ENCODE measurements at places on chromosomes 11 and 22. TPM values are rescaled to one million over a fixed set of nuclear protein-coding genes. Genes with fewer than 3 reads are reported as not detected.

The OR4C6 gene
- total RNA-seq, result not detected

The BEST1 gene
- total RNA-seq, result 1.3 TPM

The KBTBD3 gene
- 7.6 TPM for total RNA-seq

DNA sequence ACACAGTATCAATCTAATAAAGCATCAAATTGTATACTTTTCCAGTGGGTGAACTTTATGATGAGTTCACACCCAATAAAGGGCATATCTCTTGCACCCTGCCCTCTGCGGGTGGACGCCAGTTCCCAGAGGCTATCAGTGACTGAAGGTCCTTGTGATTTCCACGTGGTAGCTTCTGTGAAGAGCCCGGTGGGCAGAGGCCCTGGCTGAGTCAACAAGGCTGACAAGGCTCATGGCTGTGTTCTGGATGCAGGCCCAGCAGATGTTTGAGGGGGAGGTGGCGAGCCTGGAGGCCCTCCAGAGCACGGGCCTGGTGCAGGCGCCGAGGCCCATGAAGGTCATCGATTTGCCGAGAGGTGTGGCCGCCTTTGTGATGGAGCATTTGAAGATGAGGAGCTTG, 71.4 kb downstream of the PIWIL3 start:
- no peak for DNase-seq

- DNase-seq, result no peak
Measured at GRCh38 chr11:9301720-9302119, 12.7 kb downstream of the TMEM41B start.

The MMP1 gene
- total RNA-seq, result not detected

The UBQLN3 gene
- total RNA-seq, result not detected

- DNase-seq, result no peak
Measured at GRCh38 chr22:24027389-24027975, 16.4 kb downstream of the CABIN1 start.

DNA sequence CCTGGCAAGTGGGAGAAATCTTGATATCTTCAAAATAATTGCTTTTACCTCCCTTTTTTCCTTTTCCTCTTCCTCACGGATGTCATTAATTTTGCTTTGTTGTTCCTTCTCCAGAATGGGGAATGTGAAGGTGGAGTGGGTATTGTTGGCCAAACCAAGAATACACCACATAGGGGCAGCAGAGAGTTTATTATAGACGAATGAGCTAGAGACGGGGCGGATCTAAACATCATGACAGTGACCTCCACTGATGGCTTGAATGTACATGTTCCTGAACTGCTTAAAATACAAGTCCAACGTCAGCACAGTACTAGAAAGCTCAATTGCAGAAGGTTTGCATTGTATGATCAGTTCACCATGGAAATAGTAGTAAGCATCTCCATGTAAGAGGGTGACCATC, 122.3 kb upstream of the SNX19 start:
- DNase-seq, result no peak

Measured in Right ventricle myocardium superior (tissue), 1 donor.